ENCODE measurements at places on chromosomes 1 and 21.
A peak's percentile ranks its signal among the peaks of the same experiment; 100 is the strongest.

DNA sequence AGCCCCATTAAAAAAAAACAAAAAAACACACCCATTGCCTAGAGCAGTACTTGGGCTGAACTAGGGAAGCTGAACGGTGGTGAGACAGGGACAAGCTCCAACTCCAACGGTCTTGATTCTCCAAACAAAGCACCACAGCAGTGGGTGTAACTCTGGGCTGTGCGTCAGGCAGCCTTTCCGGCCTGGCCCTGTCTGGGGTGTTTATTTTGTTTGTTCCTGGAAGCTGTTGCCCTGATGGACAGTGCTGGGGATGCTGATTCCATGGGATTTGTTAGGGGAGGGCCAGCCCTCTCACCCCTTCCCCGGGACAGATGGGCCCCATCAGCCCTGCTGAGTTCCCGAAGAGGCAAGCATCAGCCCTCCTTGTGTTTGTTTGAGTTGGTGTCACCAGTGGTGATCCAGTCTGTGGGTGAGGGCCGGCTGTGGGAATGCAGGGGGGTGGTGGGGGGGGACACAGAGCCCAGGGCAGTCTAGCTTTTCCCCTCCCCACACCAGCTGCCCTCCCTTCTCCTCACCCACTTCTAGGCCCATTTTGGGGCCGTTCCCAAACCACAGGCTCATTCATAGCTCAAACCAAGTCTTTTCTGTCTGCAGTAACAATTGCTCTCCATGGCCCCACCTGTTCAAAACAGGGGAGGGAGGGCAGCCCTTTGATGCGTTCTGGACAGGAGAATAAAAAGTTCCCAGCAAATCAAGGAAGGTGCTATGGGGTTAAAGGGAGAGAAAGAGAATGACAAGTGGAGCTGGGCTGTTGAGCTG is 4.5 kb downstream of the WNT2B start:
- peak; percentile 91 for DNase-seq

DNA sequence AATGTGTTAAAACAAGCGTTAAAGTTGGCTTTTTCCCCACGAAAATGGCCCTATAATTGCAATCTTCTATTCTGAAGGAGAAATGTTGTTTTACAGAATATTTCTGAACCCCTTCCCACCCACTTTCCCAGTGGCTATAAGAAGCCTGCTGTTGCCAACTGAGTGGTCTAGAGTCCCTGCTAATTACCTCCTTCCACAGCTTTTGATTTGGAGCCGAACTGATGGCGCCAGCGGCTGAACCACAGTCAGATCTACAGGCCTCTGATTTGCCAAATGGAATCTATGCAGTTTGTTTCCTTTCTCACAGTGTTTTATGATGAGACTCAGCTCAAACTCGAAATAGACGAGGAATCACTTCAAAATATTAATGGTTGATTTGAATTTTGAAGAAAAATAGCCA is 76.0 kb upstream of the C1orf105 start:
- no peak for DNase-seq

GRCh38 chr1:198681252-198681651 is 42.4 kb downstream of the PTPRC start:
- DNase-seq: peak; percentile 63

DNA sequence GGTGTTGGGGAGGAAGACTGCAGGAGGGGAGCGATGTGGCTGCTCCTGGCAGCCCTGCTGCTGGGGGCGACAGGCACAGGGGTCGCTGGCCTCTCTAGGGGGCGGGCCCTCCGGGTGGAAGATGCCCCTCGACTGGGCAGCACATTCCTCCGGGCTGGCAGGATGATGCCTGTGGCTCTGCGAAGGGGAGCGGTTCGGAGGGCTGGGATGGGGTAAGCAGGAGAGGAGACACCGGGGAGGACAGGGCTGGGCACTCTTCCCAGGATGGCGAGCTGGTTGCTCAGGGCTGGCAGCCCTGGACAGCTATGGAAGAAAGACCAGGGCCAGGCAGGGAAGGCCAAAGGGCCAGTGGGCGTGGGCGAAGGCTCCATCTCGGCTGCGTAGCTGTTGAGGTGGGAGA is 12.8 kb downstream of the HEYL start:
- no peak for DNase-seq

- no peak for DNase-seq
Measured at GRCh38 chr1:93728480-93729131, 47.0 kb upstream of the BCAR3 start.

DNA sequence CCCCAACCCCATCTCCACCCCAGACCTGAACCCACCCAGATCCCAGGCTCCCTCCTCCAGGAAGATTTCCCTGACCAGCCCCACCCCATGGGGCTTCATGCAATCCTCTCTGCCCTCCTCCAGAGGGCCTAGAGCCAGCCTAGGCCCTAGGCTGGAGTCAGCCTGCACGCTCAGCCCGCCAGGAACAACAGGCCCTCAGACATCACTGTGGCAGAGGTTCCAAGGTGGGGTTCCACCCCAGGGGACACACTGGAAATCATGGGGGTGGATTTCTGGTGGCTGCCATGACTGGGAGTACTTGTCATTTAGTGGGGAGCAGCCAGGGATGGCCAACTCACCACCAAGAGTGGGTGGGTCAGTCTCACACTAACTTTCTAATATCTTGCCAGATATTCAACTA is 122.0 kb downstream of the GLIS1 start:
- peak; percentile 4 for DNase-seq

DNA sequence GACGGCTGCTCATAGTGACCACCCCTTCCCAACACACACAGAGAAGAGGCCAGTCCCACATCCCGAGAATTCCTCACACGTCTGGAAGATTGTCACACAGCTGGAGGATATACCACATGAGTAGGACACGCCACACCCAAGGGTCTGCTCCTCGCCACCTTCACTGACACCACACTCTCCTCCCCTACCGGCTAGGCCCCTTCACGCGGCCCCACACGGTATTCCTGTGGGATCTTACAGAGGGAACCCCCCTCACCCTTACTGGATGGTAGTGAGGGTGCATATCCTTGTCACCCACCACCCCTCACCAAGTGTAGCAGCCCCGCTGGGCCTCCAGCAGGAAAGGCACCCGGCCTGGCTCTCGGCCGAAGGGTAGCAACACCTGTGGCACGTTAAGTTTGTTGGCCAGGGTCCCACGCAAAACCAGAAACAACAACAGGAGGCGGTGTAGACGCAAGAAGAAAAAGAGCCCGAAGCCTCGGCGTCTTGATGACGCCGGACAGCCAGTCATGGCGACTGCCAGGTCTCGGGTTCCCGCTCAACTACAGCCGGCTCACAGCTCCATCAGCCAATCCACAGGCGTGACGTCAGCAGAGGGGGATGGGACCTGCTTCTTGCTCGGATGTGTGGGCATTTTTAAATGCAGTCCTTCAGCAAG is at the start of gene NUP210L:
NUP210L (minus strand) TSS at position 540 of the 658 bp plus-strand sequence.
- DNase-seq: no peak

- no peak for DNase-seq
Measured at GRCh38 chr1:70327306-70328076, 27.0 kb downstream of the ANKRD13C start.

DNA sequence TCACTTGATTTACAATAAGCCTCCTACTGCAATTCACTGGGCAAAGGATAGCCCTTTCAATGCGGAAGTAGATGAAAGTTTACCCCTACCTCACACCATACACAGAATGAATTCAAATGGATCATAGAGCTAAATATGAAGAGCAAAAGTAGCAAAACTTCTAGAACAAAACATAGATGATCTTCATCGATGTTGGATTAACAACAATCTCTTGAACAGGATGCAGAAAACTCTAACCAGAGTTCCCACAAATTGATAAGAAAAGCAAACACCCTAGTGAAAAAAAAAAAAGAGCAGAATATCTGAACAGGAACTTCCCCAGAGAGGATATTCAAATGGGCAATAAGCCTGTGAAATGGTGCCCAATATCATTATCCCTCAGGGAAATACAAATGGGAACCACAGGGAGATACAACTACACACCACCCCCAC is 1.9 kb upstream of the UBASH3A start:
- no peak for DNase-seq

DNA sequence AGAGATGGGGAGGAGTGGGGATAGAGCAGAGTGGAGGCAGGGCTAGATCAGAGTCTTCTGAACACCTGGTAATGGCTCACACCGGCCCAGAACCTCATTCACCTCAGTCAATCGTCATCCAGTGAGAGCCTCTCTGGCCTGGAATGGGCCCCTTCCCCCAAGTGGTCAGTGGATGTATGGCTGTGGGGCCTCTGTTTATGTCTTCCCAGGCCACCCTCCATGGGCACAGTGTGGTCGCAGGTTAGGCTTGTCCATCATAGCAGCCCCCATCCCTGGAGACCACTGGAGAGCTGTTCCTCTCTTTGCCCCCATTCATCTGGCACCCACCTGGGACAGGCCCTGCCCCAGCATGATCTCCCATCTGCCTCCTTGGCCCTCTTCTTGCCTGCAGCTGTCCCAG is 29.6 kb upstream of the TENT5C start:
- no peak for DNase-seq

GRCh38 chr1:1156140-1157032 is 17.3 kb upstream of the TTLL10 start:
- no peak for DNase-seq

DNA sequence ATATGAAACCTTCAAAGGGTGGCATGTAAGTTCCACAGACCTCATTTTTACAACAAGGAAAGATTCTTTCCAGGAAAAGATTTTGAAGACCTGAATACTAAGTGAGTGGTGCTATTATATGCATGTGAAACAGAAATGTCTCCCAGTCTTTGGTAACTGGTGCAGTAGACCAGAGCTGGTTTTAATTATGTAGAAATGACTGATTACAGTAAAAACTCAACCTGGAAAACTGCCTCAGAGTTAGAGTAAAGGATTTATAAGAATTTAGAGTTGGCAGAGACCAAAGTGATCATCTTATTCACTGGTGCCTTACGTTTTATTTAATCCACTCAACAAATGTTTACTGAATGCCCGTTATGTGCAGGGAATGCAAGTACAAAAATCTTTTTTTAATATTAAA is 30.2 kb upstream of the LRRC8D start:
- no peak for DNase-seq

- DNase-seq: no peak
Measured at GRCh38 chr1:201693890-201694607, 134.9 kb upstream of the IPO9 start.

DNA sequence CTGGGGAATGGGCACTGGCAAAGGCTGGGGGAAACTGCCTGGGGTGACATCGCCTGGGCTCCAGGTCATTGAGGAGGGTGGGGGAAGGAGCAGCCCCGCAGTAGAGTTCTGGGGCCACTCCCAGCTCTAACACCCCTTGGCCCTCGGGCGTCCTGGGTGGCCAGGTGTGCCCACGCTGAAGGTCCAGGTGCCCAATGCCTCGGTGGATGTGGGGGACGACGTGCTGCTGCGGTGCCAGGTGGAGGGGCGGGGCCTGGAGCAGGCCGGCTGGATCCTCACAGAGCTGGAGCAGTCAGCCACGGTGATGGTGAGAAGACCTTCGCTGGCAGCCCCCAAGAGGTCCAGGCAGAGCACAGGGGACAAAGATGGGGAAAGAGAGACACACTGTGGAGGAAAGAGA is 7.7 kb downstream of the NTRK1 start:
- no peak for DNase-seq

DNA sequence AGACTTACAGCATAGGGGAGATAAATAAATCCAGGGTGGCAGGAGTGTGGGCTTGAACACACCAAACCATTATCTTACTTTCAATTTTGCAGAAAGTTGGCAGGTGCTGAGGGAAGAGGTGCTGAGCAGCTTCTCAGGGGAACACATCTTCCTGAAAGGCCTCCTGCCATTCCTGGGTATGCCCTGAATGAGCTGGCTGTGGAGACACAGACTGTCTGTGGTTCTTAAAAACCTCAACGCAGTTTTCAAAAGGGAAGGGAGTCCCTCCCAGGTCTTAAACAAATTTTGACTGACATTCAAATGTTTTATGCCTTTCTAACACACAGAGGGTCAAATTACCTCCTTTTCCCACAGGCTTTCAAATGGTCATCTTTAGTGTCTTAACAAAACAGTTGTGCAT is 166.9 kb downstream of the TNFSF18 start:
- DNase-seq: no peak

- DNase-seq: no peak
Measured at GRCh38 chr1:100750005-100750885, 30.7 kb downstream of the VCAM1 start.

GRCh38 chr1:108055387-108055786 is 90.4 kb upstream of the VAV3 start:
- no peak for DNase-seq
